T-cell (primary cell): ENCODE measurements at places on chromosomes 5 and 9. TPM values are rescaled to one million over a fixed set of nuclear protein-coding genes. Genes with fewer than 3 reads are reported as not detected.

The DBH gene
- total RNA-seq, result 0.78 TPM

The FOXD4L4 gene
- total RNA-seq, result 0.41 TPM

The LHX2 gene
- not detected for total RNA-seq

The DRD1 gene
- not detected for total RNA-seq

The LAMC3 gene
- total RNA-seq, result 3.7 TPM

The RARS1 gene
- 61.5 TPM for total RNA-seq

The DELE1 gene
- total RNA-seq, result 130 TPM

The MEIKIN gene
- total RNA-seq, result 0.22 TPM

The SPEF2 gene
- 11.3 TPM for total RNA-seq

The QRFP gene
- not detected for total RNA-seq

The IRX4 gene
- not detected for total RNA-seq

- no peak for DNase-seq
- no peaks in the 10 kb centered on the region for H3K36me3 ChIP-seq
- no peak within 1 kb of the TSS for H3K27ac ChIP-seq
- H3K27me3 ChIP-seq, result no peaks in the 10 kb centered on the region
- H3K4me1 ChIP-seq, result peaks cover 8% of the 10 kb centered on the region
- no peak within 1 kb of the TSS for H3K4me3 ChIP-seq
These were observed at the start of gene C1QTNF3 for GRCh38 chr5:34043099-34043876. C1QTNF3 (minus strand) TSS chr5:34043213; CDS start chr5:34043125, 88 bp downstream.

DNA sequence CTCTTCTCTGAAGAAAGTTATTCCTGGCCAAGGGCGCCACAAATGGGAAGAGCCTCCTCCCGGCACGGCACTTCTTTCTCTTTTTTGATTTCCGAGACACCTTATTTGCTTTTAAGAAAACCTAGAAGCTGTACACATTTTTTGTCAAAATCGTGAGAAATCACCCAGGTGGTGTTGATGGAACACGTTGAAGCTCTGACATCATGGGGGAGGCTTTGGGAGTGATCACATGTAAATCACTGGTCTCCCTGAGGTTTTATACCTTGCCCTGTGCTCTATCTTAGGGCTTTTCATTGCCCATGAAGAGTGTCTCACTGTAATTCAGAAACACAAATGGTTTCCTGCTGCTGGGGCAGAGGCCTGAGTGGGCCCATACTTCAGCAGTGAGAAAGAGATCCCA lies 27.4 kb downstream of the SLC36A1 start:
- no peak overlapping the region for H3K4me3 ChIP-seq
- no peak overlapping the region for H3K27ac ChIP-seq
- no peaks in the 10 kb centered on the region for H3K27me3 ChIP-seq
- H3K4me1 ChIP-seq, result no peaks in the 10 kb centered on the region
- no peak for DNase-seq

DNA sequence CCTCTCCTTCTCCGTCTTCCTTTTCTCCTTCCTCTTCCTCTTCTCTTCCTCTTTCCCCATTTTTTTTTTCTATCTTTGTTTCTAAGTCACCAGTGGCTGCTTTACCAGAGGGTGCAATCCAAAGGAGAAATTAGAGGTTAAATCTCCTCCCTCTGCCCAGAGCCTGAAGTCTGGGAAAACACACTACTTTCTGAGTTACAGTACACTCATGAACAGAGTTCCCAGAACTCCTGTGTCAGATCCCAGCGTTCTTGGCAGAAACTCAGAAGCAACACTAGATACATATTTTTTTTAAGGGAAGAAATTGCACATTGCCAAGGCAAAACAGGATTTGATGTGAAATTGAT lies 189.0 kb downstream of the SNCAIP start:
- DNase-seq, result no peak
- H3K27ac ChIP-seq, result no peak overlapping the region
- H3K36me3 ChIP-seq, result no peaks in the 10 kb centered on the region
- no peak overlapping the region for H3K4me3 ChIP-seq
- no peaks in the 10 kb centered on the region for H3K4me1 ChIP-seq

GRCh38 chr9:109250311-109250741 lies 70.5 kb downstream of the EPB41L4B start:
- no peak overlapping the region for H3K27ac ChIP-seq
- no peaks in the 10 kb centered on the region for H3K4me1 ChIP-seq
- no peak for DNase-seq
- H3K27me3 ChIP-seq, result peaks cover 6% of the 10 kb centered on the region
- H3K4me3 ChIP-seq, result no peak overlapping the region

DNA sequence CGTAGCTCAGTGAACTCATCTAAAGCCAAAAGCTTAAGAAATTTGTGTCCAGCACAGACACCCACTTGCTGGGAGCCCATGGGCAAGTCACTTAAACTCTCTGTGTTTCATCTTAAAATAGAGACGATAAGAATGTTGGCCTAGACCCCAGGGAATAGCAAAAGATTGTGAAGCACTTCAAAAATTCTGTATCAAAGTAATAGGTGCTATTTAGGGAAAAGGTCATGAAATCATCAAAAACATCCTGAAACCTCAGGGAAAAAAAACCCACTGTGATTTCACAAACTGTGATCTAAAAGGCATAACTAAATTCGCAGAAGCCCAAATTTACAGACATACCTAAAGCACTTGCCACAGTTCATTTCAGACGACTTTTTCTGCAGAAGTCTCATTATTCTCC lies 278.3 kb downstream of the NR2F1-AS1 start:
- H3K4me3 ChIP-seq, result no peak overlapping the region
- H3K27ac ChIP-seq, result no peak overlapping the region
- H3K36me3 ChIP-seq, result no peaks in the 10 kb centered on the region

DNA sequence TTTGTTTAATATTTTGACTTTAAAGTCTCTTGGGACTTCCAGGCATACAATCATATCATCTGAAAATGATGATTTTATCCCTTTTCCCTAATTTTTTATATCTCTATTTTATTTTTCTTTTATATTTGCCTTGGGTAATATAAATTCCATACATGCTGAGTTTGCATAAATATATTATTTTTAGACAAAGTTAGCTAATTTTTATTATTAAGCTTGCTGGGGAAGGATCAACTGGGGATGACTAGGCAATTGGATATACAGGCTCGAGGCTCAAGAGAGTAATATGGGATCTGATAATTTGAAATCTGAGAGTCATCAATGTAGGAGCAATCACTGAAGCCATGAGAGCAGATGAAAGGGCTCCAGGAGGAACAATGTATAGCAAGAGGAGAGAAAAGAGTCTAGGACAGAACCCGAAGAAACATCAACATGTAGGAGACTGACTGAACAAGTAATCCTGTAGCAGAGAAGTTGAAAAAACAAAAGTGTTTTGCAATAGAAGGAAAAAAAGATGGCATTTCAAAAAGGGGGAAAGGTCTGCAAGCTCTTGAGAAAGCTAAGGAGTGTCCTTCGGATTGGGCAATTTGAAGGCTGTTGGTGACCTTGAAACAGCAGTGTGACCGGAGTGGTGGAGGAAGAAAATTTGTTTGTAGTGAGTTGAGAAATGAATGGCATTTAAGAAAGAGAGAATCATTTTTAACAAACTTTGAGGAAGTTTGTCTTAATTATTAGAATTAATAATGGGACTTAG lies 17.0 kb upstream of the RHOBTB3 start:
- no peak for DNase-seq
- H3K4me3 ChIP-seq, result no peak overlapping the region
- H3K4me1 ChIP-seq, result peaks cover 8% of the 10 kb centered on the region
- H3K27me3 ChIP-seq, result no peaks in the 10 kb centered on the region
- no peak overlapping the region for H3K27ac ChIP-seq

DNA sequence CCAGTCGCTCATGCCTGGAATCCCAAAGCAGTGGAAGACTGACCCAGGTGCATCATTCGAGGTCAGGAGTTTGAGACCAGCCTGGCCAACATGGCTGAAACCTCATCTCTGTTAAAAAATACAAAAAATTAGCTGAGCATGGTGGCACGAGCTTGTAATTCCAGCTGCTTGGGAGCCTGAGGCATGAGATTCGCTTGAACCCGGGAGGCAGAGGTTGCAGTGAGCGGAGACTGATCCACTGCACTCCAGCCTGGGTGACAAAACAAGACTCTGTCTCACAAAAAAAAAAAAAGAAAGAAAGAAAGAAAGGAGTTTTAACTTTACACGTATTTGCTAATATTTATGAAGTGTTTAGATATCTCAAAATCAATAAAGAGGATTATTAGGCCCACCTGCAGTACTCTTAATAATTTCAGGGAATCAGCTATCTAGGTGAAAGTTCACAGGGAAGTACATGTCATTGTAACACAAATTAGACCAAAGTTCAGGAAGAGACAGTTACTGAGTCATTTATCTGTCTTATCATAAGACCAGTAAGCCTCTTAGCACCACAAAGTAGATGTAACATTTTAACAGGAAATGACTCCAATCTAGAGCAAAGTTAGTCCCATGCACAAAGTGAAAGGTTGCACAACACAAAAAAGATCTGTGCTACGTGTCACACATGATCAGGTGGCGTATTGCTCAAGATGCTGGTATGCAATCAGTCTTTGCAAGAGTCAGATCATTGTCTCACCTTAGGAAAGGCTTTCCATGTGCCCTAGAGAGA lies 34.1 kb upstream of the PLIN2 start:
- H3K27me3 ChIP-seq, result no peaks in the 10 kb centered on the region
- H3K36me3 ChIP-seq, result no peaks in the 10 kb centered on the region
- peaks cover 12% of the 10 kb centered on the region for H3K4me1 ChIP-seq
- no peak overlapping the region for H3K4me3 ChIP-seq
- DNase-seq, result peak; percentile 12

GRCh38 chr9:128026773-128027541 lies 40.2 kb downstream of the NAIF1 start:
- peak overlapping the region; percentile 30 for H3K4me3 ChIP-seq
- no peaks in the 10 kb centered on the region for H3K27me3 ChIP-seq
- H3K4me1 ChIP-seq, result peaks cover 72% of the 10 kb centered on the region
- DNase-seq, result peak; percentile 32
- H3K36me3 ChIP-seq, result no peaks in the 10 kb centered on the region
- peak overlapping the region; percentile 93 for H3K27ac ChIP-seq

GRCh38 chr5:101531026-101531425 lies 627.9 kb upstream of the ST8SIA4 start:
- no peak overlapping the region for H3K27ac ChIP-seq
- H3K27me3 ChIP-seq, result no peaks in the 10 kb centered on the region
- H3K4me1 ChIP-seq, result no peaks in the 10 kb centered on the region
- H3K36me3 ChIP-seq, result no peaks in the 10 kb centered on the region
- no peak for DNase-seq

DNA sequence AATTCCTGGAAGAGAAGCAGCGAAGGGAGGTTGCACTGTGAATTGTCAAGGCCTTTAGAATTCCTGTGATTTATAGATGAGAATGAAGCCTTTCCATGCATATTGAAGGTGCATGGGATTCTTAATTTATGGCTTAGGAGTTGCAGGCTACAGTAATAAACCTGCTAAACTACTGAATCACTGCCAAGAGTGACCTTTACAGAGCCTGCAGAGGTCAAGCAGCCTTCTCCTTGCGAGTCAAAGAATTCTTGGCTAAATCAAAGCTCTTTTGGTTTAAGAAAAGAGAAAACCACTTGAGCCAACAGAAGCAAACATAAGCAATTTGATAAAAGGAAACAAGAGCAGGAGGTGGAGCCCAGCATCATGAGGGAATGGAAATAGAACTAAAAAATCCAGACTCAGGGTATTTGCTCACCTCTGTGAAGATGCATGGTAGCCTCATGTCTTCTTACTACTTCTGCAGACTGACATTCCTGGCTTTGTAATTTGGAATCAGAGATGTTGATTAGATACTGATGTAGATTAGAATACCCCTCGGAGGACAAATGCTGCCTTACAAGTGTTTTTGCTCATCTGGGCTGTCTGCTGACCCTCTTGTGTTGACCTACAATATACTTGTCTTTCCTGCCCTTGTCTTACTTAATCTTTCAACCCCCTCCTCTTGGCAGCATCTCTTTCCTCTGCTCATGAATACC lies 90.3 kb upstream of the IFNK start:
- H3K27me3 ChIP-seq, result no peaks in the 10 kb centered on the region
- no peaks in the 10 kb centered on the region for H3K36me3 ChIP-seq
- no peak overlapping the region for H3K4me3 ChIP-seq
- no peak for DNase-seq
- no peak overlapping the region for H3K27ac ChIP-seq

- DNase-seq, result no peak
- no peaks in the 10 kb centered on the region for H3K4me1 ChIP-seq
- H3K27me3 ChIP-seq, result no peaks in the 10 kb centered on the region
- no peak overlapping the region for H3K27ac ChIP-seq
These were observed 48.3 kb downstream of the IARS1 start for GRCh38 chr9:92245005-92245797.

- H3K27me3 ChIP-seq, result no peaks in the 10 kb centered on the region
- no peak for DNase-seq
- no peak overlapping the region for H3K4me3 ChIP-seq
These were observed 39.7 kb downstream of the EGFLAM start for GRCh38 chr5:38297830-38298608.

- no peaks in the 10 kb centered on the region for H3K4me1 ChIP-seq
- H3K4me3 ChIP-seq, result no peak overlapping the region
- H3K36me3 ChIP-seq, result no peaks in the 10 kb centered on the region
- no peaks in the 10 kb centered on the region for H3K27me3 ChIP-seq
These were observed 57.5 kb downstream of the PSAT1 start for GRCh38 chr9:78354324-78354973.

- H3K4me1 ChIP-seq, result no peaks in the 10 kb centered on the region
- no peak overlapping the region for H3K27ac ChIP-seq
- H3K4me3 ChIP-seq, result no peak overlapping the region
- peaks cover 23% of the 10 kb centered on the region for H3K27me3 ChIP-seq
- H3K36me3 ChIP-seq, result no peaks in the 10 kb centered on the region
These were observed 98.9 kb upstream of the FCN2 start for GRCh38 chr9:134781591-134782302.

GRCh38 chr5:102099766-102100331 lies 196.2 kb downstream of the SLCO4C1 start:
- no peaks in the 10 kb centered on the region for H3K27me3 ChIP-seq
- no peaks in the 10 kb centered on the region for H3K4me1 ChIP-seq
- H3K36me3 ChIP-seq, result no peaks in the 10 kb centered on the region
- no peak overlapping the region for H3K27ac ChIP-seq
- no peak for DNase-seq
- no peak overlapping the region for H3K4me3 ChIP-seq

DNA sequence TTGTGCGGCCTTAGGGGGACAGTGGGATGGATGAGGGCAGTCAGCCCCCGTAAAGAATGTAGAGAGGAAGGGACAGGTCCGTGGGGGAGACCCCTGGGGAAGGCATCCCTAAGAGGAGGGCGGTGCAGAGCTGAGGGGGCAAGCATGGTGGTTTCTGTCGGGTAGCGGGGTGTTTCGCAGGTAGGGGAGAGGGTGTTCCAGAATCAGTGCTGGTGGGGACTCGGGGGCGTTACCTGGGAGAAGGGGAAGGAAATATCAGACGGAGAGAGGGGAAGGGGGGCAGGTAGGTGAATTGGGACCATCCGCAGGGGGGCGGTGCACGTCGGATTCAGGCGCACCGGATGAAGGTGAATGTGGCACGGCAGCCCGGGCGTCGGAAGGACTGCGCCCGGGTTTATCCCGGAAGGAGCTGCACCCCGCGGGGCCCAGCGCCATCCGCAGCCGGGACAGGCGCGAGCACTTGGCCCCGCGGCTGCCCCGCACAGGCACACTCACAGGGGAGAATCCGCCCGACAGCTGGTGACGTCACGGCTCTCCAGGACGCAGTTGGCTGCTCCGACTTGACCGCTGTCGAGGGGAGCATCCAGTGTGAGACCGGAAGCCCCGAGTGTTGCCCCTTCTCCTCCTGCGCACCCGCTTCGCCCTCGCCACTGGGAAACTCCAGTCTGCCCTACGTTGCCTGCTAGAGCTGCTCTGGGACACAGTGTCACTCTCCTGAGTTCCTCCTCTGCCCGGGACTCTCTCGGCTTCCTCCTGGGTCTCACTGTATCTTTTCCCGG lies 1.3 kb downstream of the CD72 start:
- H3K4me1 ChIP-seq, result peaks cover 46% of the 10 kb centered on the region
- H3K36me3 ChIP-seq, result no peaks in the 10 kb centered on the region
- H3K27ac ChIP-seq, result peak overlapping the region; percentile 68
- H3K4me3 ChIP-seq, result peak overlapping the region; percentile 76
- no peaks in the 10 kb centered on the region for H3K27me3 ChIP-seq
